ENCODE measurements at places on chromosomes 2 and 18.

DNA sequence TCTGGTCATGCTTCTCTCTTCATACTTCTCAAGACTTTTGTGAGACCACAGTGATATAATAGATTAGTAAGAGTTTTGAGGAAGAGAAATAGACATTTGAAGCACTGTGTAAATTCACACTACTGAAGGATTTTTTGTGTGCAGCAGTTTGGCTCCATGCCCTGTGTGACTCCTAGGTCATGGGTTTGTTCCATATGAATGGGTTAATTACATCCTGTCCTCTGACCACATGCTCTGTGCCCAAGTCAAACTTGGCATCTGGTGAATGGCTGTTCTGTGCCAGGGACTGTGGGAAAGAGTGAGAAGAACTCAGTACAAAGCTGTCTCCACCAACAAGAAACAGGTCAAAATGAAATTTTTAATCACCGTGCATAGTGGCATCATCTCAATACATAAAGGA, 304.0 kb downstream of the LNPK start:
- DNase-seq: no peak

DNA sequence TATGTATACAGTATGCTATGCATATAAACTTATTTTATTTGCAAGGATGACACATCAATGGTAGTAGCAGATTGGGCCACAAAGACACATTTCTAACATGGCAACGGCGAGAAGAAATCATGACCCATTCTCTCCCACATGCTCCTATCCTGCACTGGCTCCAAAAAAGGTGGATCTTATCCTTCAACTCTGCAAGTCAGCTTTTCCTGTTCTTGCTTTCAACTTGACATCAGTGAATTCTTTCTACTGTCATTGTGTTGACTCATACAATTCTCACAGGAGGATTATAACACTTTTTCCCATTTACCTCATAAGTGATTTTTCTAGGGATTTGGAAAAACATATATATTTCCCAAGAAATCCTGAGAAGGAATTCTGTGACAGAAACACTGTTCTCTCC, 53.1 kb downstream of the ACVR1 start:
- DNase-seq: no peak

DNA sequence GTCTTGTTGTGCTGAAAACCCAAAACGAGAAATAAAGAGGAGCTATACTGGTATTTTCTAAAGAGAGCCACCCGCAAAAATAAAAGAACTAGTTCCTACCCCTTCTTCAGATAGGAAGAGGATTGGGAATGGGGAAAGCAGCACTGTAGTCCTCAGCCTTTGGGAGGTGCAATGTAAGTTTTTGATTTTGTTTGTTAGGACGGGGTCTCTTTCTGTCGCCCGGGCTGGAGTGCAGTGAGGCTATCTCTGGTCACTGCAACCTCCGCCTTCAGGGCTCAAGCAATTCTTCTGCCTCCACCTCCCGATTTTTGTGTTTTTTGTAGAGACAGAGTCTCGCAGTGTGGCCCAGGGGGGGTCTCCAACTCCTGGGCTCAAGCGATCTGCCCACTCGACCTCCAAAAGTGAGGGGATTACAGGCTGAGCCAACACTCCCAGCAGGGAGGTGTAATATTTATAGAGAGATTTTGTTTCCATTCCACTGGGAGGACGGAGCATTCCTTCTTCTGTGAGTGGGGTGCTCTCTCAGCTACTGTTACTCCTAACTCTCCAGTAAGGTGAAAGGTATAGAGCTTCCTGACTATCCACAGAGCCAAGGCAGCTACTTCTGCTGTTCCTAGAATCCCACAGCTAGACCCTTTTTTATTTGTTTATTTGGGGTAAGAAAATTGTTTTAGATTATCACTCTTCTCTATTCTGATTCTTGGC, 13.1 kb upstream of the GULP1 start:
- no peak for DNase-seq

- DNase-seq: no peak
Measured at GRCh38 chr18:53745224-53745967, 479.1 kb downstream of the MBD2 start.

GRCh38 chr2:202311823-202312388, 46.3 kb downstream of the NOP58 start:
- DNase-seq: no peak

- no peak for DNase-seq
Measured at GRCh38 chr2:203685081-203685621, 21.3 kb upstream of the CD28 start.

DNA sequence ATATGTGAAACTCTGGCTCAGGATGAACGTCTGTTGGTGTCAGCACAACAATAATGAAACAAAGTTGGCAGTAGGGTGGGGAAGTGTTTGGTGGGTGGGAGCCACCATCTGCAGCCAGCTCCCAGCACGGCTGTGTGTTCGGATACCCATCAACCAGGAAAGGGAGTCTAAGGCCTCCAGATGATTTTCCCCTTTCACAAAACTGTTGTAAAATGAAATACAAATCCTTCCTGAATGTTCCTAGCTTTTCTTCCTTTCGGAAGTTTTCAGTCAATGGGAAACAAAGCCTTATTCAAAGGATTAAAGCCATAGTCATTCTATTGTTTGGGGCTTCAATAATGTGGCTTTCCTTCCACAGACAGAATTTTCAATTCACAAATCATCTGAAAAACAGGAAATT, 14.5 kb upstream of the DARS1 start:
- DNase-seq: no peak

DNA sequence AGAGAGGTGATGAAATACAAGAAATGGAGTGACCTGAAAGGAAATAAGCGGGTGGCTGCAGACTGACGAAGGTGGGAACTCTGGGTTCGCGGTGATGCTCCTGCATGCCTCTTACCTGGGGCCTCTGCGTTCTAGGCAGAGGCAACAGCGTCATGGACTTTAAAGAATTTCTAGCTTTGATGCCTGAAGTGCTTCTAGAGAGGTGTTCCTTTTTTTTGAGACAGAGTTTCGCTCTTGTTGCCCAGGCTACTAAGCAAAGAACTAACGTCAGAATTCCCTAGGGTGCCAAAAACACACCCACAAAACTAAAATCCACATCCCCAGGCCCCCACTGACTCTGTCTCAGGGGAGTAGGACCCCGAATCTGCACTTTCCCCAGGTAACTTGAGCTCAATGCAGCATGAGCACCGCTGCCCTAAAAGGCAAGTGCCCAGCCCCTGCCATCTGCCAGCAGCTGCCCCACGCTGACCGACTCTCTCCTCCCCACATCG, 110.5 kb upstream of the ID2 start:
- no peak for DNase-seq

- no peak for DNase-seq
Measured at GRCh38 chr2:144370937-144371584, 148.9 kb downstream of the ZEB2 start.

DNA sequence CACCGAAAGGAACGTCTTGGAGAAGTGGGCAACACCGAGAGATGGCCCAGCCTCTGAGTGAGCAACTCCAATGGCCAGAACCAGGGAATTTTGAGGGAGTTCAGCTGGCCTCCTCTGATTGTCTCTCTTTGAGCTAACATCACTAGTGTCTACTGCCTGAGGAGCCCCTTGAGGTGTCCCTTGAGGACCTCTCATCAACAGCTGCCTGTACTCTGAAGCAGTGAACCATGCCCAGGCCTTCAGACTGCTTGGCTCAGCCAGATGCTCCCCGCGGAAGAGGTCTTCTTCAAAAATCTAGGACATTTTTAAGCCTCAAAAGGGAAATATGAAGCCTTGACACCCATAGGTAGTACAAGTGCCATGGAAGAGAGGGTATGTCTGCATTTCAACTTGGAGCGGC, 430.4 kb downstream of the TXNL1 start:
- no peak for DNase-seq
